A549 treated with DMSO at 1 μM for 4 hours (cell line): ENCODE measurements at places on chromosomes 2 and 18. TPM values are rescaled to one million over a fixed set of nuclear protein-coding genes. Genes with fewer than 3 reads are reported as not detected.

Gene KCNIP3
- 0.89 to 2.1 TPM (median 1.6 TPM) in 5 replicates for total RNA-seq

Gene CCBE1
- 5.8 to 14.2 TPM (median 10.5 TPM) in 5 replicates for total RNA-seq

Gene CCDC150
- total RNA-seq: 4.5 to 6.0 TPM (median 4.9 TPM) in 5 replicates

Gene SLC35F5
- 27.5 to 58.1 TPM (median 47.7 TPM) in 5 replicates for total RNA-seq

Gene TRIM43
- 0.05 TPM in 1 of 5 replicates, not detected in the others for total RNA-seq

Gene KIAA2012
- not detected in 5 replicates for total RNA-seq

Gene SULT1C4
- total RNA-seq: not detected in 5 replicates

Gene HOXD9
- 0.99 to 2.1 TPM (median 1.3 TPM) in 5 replicates for total RNA-seq

Gene IWS1
- 36.9 to 44.1 TPM (median 40.7 TPM) in 5 replicates for total RNA-seq

Gene TRAPPC12
- total RNA-seq: 55.1 to 72.8 TPM (median 68.4 TPM) in 5 replicates

Gene HNRNPA3
- 366 to 451 TPM (median 370 TPM) in 5 replicates for total RNA-seq

Gene TXNDC2
- total RNA-seq: 0.05 to 0.38 TPM (median 0.17 TPM) in 5 replicates

Gene LRP2
- total RNA-seq: 0.01 to 0.21 TPM (median 0.03 TPM) in 4 of 5 replicates, not detected in the other

Gene ALPP
- total RNA-seq: 0.20 to 0.50 TPM (median 0.30 TPM) in 5 replicates

Gene ALPG
- total RNA-seq: 0.07 to 0.15 TPM (median 0.13 TPM) in 4 of 5 replicates, not detected in the other

Gene PRKAG3
- not detected in 5 replicates for total RNA-seq

Gene SRD5A2
- 0.02 to 0.04 TPM (median 0.03 TPM) in 4 of 5 replicates, not detected in the other for total RNA-seq

Gene IL1A
- total RNA-seq: 0.05 to 0.47 TPM (median 0.11 TPM) in 5 replicates

Gene ACMSD
- not detected in 5 replicates for total RNA-seq

Gene PSMA8
- total RNA-seq: not detected in 5 replicates

Gene IL1B
- 0.17 to 0.49 TPM (median 0.28 TPM) in 5 replicates for total RNA-seq

Gene MYO7B
- total RNA-seq: 0.11 to 0.17 TPM (median 0.14 TPM) in 5 replicates

Gene UGT1A8
- 0.08 to 0.26 TPM in 2 of 5 replicates, not detected in the others for total RNA-seq

Gene GPAT2
- not detected in 5 replicates for total RNA-seq

Gene PDE11A
- total RNA-seq: 0.21 to 0.99 TPM (median 0.40 TPM) in 5 replicates

Gene GAL3ST2
- 0.23 to 0.40 TPM (median 0.34 TPM) in 4 of 5 replicates, not detected in the other for total RNA-seq

Gene CIB4
- total RNA-seq: 0.16 to 0.31 TPM (median 0.26 TPM) in 3 of 5 replicates, not detected in the others

Gene CHRNA1
- not detected in 5 replicates for total RNA-seq

Gene ANKRD53
- total RNA-seq: 0.06 to 0.34 TPM (median 0.07 TPM) in 3 of 5 replicates, not detected in the others

Gene VIL1
- total RNA-seq: 0.16 to 0.33 TPM (median 0.18 TPM) in 5 replicates

Gene SLC8A1
- 0.45 to 0.71 TPM (median 0.48 TPM) in 5 replicates for total RNA-seq

Gene SPTBN1
- total RNA-seq: 150 to 185 TPM (median 177 TPM) in 5 replicates

Gene NCOA1
- total RNA-seq: 8.4 to 12.1 TPM (median 11.4 TPM) in 5 replicates

Gene ANO7
- 1.9 to 2.6 TPM (median 2.1 TPM) in 5 replicates for total RNA-seq

Gene FOXI3
- not detected in 5 replicates for total RNA-seq

Gene KATNAL2
- 0.75 to 2.6 TPM (median 1.8 TPM) in 5 replicates for total RNA-seq

Gene FZD7
- 5.9 to 8.4 TPM (median 7.4 TPM) in 5 replicates for total RNA-seq

Gene STK25
- total RNA-seq: 94.9 to 119 TPM (median 107 TPM) in 5 replicates

Gene DLX2
- total RNA-seq: 0.61 to 0.89 TPM (median 0.74 TPM) in 5 replicates

Gene TLX2
- total RNA-seq: 0.14 to 0.43 TPM (median 0.25 TPM) in 5 replicates

Gene SPP2
- not detected in 5 replicates for total RNA-seq

Gene NEU2
- not detected in 5 replicates for total RNA-seq

Gene C2orf66
- total RNA-seq: 0.05 to 0.17 TPM (median 0.12 TPM) in 4 of 5 replicates, not detected in the other

Gene GPR35
- 0.58 to 1.2 TPM (median 0.75 TPM) in 5 replicates for total RNA-seq

Gene DNAH6
- 0.01 to 0.06 TPM (median 0.02 TPM) in 5 replicates for total RNA-seq
